M059J (cell line): ENCODE measurements at places on chromosomes 2 and 18.

DNA sequence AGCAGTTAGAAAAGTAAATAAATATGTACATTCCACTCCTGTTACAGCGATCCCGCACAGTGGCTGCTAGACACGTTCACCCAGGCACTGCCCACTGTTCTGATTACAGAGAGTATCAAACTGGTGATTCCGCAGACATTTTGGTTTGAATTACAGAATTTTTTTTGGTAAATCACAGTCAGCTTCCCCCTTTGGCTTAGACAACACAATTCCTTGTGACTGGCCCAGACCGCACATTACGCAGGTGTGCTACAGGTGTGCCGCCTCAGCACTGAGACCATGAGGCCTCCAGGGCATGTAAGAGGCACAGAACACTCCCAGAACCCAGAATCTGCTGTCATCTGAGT, 112.3 kb downstream of the PXDN start:
- peak; percentile 81 for DNase-seq

- peak; percentile 20 for DNase-seq
These were observed 80.4 kb downstream of the CELF4 start for GRCh38 chr18:37484983-37485834.

DNA sequence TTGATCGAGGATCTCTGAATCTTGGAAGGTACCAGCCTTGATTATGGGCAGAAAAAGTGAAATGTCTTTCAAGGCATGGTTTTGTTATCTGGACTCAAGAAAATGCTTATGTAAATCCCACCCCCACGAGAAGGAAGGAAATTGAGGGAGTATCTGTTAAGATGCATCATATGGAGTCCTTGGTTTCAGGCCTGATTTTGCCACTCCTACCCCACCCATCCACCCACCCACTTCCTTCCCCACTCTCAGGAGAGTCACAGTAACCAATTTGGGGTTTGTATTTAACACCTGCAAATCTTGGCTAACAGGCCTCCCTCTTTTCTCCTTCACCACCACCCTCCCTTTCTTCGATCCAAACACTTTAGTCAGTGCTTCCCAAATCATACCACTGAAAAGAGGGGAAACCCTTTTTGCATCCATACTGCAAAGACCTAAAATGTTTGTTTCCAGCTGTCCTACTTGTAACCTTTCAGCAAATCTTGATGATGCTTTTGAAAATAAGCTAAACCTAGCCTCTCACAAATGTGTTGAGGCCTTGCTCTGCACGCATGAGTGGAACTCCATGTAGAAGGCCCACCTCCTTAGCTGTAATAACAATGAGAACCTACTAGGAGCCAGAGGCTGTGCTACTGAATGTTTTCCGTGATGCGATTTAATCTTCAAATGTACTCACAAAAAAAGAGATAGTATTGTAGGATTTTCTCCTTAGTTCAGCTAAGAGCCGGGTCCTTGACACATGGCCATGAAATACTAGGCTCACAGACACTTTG, 34.8 kb downstream of the POU3F3 start:
- DNase-seq = no peak

- no peak for DNase-seq
These were observed 141.7 kb downstream of the PDE11A start for GRCh38 chr2:177930916-177931315.

DNA sequence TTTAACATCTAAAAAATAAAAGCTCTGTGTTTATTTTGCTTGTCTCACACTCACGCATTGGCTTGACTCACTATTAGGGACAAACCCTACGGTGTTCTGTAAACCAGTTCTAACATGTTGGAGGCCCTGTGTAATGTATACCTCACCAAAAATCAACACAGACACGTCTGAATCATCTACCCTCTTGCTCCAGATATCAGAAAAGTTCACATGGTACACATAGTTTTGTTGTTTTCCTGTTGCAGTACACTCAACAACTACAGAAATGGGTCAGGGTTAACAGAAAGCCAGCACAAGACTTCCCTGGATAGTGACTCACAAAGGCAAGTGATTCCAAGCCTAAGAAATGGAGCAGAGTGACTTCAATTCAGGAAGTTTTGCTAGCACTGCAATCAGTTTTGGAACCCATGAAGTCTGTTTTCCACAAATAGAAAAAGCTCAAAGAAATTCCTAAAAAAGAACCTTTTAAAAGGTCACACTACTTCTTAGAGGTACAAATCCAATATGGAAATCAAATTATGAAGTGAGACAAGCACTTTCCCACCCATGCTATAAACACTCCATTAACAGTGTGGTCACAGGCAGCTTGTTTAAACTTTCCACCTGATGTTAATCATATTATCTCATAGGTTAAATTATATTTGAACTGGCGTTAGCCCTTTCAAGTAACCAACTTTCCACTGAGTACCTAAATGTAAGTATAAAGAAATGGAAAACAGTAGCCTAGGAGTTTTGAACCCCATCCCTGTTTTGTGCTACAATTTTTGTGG, 87.4 kb downstream of the GAREM1 start:
- peak; percentile 11 for DNase-seq

DNA sequence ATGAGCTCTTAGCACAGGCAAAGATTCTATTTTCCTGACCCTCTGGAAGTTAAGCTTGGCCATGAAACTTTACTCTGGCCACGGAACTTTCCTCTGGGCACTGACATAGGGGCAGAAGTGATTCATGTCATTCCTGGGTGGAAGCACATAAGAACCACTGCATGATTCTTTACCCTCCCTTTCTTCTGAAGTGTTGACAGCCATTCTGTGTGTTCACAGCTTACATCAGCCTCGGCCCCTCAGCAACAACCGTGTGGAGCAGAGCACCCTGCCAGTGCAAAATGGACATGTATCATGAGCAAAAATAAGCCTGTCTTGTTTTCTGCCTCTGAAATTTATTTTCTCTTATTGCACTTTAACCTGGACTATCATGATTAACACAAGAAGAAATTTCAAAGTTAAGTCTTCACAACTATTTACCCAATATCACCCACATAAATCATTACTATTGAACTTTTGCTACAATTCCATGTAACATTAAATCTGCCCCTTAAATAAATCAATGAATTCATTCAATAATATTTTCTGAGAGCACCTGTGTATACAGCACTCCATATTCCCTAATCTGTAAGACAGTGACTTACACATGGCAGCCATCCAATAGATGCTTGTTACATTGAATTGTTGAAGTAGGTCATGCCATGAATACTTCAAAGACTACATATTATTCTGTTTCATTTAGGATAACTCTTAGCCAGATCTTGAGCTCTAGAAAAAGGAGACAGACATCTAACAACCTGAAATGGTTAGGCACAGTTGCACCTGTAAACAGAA, 531.9 kb downstream of the IRS1 start:
- DNase-seq = peak; percentile 5

DNA sequence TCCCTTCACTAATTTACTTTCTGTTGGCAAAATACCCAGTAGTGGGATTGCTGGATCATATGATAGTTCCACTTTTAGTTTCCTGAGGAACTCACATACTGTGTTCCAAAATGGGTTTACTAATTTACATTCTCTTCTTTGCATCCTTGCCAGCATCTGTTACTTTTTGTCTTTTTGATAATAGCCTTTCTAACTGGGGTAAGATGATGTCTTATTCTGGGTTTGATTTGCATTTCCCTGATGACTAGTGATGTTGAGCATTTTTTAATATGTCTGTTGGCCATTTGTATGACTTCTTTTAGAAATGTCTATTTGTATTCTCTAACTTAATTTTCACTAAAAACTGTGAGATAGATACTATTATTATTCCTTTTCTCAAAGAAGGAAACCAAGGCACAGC, 411.7 kb downstream of the SOCS6 start:
- no peak for DNase-seq

GRCh38 chr18:79300413-79300812, 95.3 kb upstream of the NFATC1 start:
- DNase-seq = no peak

DNA sequence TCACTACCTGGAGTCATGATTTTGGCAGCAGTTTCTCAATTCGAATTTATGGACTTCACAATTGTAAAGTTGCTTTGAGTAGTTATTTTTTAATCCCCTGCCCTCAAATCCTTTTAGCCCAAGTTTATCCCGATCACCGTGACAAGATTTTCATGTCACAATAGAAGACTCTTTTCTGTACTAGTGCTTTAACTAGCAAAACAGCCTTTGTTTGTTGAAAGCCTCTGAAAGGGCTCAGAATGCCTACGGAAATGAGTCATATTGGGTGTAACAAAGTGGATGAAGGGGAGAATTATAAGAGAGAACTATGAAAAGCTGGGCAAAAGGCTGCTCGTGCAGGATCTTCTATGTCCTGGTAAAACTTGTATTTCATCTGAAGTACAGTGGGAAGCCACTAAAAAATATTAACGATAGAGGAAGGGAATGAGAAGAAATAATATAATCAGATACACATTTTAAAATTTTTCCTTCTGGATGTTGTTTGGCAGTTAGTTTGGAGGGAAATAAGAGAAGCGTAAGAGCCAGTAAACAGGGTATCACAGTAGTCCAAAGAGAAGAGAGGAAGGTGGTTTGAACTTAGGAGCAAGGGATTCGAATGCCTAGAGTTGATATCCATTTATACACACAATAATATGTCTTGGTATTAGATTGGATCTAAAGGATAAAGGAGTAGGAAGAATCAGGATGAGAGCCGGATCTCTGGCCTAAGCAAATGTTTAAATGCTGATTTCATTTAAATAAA, 114.9 kb downstream of the GALNT13 start:
- no peak for DNase-seq

- DNase-seq = no peak
These were observed 126.4 kb downstream of the GFPT1 start for GRCh38 chr2:69260666-69261065.

DNA sequence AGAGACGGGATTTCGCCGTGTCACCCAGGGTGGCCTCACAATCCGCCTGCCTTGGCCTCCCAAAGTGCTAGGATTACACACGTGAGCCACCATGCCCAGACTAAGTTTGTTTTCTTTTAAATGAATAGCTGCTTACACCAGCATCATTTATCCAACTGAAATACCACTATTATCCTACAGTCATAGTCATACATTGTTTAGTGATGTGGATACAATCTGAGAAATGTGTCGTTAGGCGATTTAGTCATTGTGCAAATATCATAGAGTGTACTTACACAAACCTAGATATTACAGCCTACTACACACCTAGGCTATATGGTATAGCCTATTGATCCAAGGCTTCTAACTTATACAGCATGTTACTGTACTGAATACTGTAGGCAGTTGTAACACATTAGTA, 10.3 kb downstream of the ZC3H15 start:
- no peak for DNase-seq

DNA sequence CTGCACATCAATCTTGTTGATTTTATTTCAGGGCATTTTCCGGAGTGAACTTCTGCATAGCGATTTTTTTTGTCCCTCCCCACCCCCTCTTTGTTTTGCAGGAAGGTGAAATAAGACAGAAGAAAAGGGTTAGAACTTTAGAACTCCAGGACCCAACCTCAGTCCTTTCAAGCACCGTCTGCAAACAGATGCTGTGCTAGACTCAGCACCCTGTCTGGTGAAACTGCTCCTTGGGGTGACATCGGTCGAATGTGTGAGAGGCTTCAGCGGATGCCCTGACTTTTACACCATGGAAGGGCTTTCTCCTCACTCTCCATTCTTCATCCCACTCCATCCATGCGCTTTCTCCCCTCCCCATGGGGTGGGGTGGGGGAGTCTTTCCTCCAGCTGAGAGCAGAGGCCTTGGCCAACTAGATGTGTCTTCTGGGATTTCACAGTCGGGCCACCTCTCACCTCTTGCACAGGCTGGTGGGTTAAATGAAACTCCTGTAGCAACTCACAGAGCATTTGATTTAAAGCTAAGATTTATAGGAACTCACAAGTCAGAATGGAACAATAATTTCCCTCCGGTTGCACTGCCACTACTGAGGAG, 43.3 kb upstream of the EDAR start:
- DNase-seq = no peak

GRCh38 chr2:26654061-26654340, 12.8 kb upstream of the CIB4 start:
- no peak for DNase-seq

DNA sequence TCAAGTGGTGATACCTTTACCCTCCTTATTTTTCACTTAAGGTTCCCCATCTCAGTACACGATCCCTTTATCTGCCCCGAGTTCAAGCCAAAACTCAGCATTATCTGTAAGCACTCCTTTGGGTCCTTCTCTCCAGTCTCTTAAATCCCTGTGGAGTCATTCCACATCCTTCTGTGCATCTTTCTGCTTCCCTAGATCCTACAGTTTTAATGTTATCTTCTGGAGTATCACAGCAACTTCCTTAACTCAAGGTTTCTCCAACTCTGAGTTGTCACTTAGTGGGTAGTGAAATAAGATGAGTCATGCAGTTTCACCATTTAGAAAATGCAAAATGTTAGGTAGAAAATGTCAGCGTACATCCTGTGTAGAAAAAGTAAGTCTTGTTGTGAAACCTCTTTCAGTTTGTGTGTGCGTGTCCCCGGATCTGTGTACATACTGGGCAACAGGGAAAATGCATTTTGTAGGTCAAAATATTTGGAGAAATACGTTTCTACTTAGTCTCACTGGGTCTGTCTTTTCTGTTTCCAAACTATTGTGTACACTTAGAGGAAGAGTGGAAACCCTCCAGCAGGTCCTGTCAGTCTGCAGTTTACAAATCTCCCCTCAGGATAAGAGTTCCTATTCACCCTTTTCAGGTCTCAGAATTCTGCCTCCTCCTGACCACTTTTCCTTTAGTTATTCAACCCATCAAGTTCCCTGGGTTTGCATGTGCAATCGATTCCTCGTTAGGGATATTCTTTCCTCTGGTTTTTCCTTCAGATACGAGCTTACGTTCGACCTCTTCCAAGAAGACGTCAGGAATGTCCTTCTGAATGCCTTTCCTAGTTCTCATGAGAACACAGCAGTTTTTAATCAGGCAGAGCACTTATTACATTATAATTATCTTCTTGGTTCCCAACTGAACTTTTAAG, 154.8 kb downstream of the TGIF1 start:
- DNase-seq = peak; percentile 95

- no peak for DNase-seq
These were observed 53.2 kb upstream of the POMC start for GRCh38 chr2:25221579-25221978.

DNA sequence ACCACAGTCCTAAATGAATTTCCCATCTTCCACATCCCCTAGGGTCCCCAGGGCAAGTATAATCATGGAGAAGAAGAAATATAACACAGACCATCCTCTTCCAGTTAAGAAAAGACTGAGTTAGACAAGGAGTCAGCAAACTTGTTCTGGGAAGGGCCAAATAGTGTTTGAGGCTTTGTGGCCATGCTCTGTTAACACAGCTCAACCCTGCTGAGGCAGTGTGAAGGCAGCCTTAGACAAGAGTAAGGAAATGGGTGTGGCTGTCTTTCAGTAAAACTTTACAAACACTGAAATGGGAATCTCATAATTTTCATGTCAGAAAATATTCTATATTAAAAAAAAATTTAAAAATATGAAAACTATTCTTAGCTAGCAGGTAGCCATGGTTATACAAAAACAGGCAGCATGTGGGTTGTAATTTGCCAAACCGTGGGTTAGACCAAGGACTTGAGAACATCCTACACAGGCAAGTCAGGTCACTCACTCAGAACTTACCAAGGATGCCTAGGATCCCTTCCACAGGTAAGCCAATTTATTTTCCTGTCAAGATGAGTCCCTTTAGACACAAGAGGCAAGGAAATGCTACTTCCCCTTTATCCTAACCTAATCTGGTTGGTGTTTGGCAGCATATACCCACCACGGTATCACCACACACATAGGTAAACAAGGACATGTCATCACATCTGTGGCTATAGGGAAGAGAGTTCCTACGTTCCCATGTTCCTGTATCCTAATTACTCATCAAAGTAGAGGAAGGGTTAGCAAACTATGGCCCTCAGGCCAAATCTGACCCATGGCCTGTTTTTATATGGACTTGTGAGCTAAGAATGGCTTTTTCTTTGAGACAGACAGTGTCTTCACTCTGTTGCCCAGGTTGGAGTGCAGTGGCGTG, 31.9 kb downstream of the C2orf74 start:
- peak; percentile 8 for DNase-seq

- no peak for DNase-seq
These were observed 171.1 kb downstream of the CCDC102B start for GRCh38 chr18:68969027-68969426.
